ENCODE measurements at places on chromosomes 2 and 18.

DNA sequence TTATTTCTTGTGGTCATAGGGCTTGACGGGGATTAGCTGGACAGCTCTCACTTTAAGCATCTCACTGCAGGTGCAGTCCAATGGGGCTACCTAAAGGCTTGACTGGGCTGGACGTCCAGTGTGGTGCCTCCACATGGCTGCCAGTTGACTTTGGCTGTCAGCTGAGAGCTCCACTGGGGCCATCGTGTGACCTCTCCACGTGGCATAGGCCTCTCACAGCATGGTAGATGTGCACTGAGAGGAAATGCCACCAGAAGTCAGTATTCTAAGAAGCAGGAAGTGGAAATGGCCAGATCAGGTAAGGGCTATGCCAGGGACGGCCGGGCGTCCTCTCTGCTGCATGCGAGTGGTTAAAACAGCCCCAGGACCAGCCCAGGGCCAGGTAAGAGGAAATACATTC is 105.2 kb upstream of the TWIST2 start:
- DNase-seq: no peak

GRCh38 chr2:85672456-85672855 is 4.5 kb upstream of the SFTPB start:
- no peak for DNase-seq

DNA sequence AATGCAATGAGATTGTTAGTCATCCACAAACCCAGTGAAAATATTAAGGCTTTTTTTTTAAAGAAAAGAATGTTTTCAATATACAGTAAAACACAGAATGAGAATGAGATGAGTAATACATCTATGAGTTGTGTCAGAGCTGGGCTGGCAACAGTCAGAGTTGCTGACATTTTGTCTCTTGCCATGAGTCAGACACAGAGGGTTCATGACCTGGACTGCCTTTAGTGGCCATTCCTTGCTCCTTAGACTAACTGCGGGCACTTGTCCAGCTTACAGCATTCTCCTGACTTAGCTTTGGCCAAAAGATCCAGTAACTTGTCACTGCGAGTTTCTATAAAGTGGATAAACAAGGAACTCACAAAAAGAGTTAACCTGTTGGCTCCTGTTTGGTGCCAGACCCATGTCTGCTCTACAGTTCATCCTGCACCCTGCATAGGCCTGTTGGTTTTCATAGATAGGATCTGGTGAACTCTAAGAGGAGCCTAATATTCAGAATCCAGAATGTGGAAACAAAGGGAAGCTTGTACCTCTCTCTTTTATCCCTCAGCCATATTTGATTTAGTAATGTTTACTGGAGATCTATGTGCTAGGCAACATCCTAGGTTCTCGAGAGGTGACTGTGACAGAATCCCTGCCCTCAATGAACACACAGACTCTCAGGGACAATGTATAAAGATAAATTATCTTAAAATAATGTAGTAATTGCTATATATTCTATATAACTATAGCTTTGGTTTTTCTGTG is 391.5 kb upstream of the VWC2L start:
- no peak for DNase-seq

GRCh38 chr2:172753610-172754009 is 18.0 kb downstream of the RAPGEF4 start:
- no peak for DNase-seq

DNA sequence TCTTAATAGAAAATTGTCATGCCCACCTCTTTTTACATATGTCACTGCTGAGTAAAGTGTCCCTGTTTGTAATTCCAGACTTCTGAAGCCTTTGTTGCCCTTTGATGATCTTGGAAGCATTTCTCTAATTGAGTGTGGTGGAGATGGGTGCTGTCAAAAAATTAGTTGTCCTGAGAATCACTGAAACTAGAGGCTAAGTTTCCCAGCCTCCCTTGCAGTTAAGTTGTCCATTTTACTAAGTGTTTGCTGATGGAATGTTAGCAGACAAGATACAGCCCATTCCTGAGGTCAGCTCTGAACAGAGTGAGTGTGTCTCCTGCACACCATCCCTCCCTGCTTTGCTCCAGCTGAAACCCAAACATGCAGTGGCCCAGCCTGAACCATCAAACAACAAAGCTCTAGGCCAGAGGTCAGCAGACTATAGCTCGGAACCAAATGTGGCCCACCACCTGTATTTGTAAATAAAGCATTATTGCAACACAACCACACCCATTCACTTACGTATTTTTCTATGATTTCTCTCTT is 28.1 kb upstream of the TMEM177 start:
- DNase-seq: no peak

GRCh38 chr2:198144660-198145059 is 340.3 kb downstream of the PLCL1 start:
- DNase-seq: no peak

- DNase-seq: no peak
Measured at GRCh38 chr2:216683846-216684245, 11.5 kb downstream of the IGFBP5 start.

- DNase-seq: no peak
Measured at GRCh38 chr2:41836948-41837347, 210.9 kb upstream of the PKDCC start.

DNA sequence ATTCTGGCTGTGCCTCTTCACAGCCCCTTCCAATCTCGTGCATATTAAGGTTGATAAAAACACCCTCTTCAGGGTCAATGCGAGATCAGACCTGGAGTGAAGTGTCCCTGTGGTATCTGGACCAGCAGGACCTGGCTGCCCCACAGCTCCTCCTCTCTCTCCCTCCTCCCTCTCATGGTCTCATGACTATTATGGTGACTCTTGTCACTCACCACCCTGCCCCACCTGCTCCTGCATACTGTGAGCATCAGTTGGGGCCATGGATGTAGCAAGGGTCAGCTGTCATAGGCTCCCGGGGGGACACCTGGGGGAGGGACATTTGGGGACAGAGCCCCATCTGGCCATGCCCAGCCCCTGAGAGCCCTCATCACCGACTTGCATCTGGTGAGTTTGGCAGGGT is 50.2 kb downstream of the ODC1 start:
- no peak for DNase-seq
